ENCODE measurements at places on chromosomes 6 and 20.

DNA sequence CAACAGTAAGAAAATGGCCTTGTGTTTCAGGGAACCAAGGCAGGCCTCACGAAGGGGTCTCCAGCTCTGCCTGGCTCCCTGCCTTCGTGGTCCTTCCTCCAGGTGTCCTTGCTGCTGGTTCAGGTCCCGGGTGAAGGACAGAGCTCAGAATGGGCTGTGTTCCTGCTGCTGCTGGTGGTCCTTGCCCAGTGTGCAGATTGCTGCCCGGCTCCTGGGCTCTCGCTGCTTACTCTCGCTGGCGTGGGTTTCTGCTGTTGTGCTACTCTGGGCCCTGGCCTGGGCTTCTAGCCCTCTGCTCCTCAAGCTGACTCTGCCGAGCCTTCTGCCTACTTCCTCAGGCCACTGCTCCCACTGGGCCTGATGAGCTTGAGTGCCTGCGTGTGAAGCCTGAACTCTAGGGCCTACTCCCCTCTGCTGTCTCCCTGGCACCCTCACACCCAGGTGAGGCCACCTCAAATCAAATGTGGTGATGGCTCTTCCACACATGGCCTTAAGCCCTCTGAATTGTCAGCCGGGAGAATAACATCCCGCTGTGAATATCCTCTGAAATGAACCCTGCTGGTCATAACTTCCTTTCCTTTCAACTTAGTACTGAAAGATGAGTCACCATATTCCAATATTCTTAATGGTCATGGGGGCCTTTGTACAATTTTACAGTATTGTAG, 171.6 kb downstream of the FOXC1 start:
- peak; percentile 47 for DNase-seq

DNA sequence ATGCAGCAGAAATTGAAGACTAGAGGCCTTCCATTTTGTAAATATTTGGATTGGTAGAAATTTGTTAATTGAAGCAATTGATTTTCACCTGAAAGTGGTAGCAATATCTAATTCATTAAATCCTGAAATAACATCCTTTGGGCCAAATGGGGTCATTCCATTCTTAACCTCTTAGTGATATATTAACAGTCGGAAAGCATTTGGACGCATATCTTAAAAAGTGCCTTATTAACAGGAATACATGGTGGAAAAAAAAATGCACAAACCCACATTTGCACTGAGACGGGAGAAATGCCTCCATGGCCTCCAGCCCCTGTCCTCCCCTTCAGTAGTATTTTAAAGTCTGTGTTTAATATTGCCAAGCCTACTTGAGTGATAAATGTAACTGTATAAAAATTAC, 205.5 kb downstream of the TFAP2B start:
- DNase-seq: no peak

- DNase-seq: no peak
Observed at GRCh38 chr6:166485651-166486535, 100.6 kb downstream of the RAMACL start.

DNA sequence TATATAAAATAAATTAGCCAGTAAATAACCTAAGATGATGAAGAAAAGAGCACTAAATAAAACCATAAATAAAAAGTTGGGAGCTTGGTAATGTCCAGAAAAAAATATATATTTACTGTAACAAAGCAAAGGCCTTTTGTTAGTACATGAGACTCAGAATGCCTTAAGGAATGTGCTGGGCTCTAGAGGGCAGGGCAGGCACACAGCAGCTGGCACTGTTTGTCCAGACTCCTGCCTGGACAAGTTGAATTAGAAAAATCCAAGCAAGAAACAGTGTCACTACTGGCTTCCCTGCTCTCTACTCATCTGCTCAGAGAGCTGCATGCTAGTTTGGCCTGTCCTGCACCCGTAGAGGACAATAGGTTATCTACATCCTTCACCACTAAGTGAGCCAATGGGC, 8.8 kb downstream of the DEFB129 start:
- peak; percentile 4 for DNase-seq

DNA sequence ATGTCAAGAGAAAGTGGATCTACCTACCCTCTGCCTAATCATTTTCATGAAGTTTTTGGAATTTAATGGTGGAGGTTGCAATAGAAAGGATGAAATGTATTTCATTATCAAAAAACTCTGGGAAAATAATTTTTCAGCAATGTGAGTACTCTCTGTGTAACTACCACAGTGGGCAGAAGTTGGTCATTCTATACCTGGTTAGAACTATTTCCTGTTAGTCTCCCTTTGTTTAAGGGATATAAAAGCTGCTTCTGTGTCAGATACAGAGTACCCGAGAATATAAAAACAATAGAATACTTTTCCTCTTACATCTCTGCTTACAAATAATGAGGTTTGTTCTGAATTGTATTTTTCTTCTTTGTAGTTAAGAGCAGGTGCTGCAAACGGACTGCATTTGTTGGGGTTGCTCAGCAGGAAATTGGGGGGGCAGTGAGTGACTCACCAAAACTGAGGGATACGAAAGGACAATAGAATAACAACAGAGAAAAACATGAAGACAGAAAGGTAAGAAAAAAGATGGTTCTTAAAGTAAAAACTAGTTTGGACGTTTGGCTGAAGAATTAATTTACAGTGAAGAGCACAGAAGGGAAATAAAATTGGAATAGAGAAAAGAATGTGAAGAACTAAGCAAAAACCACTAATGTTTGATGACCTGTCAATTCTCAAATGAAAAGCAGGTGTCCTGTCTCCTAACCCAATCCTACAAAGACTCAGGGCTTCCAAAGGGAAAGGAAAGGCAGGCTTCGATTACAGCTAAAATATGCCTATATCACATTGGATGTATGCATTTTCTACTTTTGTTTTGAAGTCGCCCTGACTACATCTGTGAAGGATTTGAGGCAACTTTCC, 703.1 kb downstream of the RFPL4B start:
- peak; percentile 76 for DNase-seq

DNA sequence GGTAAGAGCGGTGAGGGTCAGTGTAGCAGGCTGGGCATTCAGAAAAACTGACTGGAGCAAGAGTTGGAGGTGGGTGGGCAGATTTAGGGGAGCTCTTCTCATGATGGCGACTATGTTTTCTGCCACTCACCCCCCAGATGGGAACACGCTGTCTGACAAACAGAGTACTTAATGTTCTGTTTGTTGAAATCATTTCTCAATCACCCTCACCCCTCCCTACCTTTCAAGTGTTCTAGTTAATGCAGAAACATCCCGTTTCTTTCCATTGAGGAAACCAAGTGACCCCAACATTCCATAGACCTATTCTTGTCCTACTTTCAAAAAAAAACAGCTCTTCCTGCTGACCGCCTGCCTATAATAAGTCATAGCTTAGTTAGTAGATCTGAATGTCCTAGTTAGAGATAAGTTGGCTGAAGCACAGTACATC, 132.5 kb upstream of the NEDD9 start:
- DNase-seq: no peak

GRCh38 chr20:57187068-57187634, 79.3 kb downstream of the BMP7 start:
- no peak for DNase-seq

GRCh38 chr6:37954791-37955190, 135.3 kb downstream of the ZFAND3 start:
- no peak for DNase-seq

DNA sequence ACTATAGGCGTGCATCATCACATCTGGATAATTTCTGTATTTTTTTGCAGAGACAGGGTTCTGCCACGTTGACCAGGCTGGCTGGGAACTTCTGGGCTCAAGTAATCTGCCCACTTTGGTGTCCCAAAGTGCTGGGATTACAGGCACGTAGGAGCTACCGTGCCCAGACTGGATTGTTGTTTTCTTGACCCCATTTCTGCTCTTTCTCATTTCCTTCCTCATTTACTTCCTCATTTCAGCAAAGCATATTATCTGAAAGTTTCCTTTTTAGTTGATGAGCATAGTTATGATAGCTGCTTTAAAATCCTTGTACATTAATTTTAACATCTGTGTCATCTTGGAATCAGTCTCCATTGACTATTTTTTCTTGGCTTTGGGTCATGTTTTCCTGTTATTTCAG, 301.0 kb upstream of the RUNX2 start:
- no peak for DNase-seq

- no peak for DNase-seq
Observed at GRCh38 chr6:215335-216034, 76.8 kb upstream of the DUSP22 start.

DNA sequence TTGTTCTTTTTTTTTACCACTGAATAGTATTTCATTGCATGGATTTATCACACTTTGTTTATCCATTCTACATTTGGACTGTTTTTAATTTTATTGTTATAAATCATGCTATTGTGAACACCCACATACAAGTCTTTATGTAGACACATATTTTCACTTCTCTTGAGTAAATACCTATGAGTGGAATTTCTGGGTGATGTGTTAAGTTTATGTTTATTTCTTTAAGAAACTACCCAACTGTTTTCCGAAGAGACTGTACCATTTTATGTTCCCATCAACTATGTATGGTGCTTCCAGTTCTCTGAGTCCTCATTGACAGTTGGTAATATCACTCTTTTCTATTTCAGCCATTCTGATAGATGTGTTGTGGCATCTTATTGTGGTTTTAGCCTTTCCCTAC, 54.0 kb downstream of the RIN2 start:
- peak; percentile 23 for DNase-seq

DNA sequence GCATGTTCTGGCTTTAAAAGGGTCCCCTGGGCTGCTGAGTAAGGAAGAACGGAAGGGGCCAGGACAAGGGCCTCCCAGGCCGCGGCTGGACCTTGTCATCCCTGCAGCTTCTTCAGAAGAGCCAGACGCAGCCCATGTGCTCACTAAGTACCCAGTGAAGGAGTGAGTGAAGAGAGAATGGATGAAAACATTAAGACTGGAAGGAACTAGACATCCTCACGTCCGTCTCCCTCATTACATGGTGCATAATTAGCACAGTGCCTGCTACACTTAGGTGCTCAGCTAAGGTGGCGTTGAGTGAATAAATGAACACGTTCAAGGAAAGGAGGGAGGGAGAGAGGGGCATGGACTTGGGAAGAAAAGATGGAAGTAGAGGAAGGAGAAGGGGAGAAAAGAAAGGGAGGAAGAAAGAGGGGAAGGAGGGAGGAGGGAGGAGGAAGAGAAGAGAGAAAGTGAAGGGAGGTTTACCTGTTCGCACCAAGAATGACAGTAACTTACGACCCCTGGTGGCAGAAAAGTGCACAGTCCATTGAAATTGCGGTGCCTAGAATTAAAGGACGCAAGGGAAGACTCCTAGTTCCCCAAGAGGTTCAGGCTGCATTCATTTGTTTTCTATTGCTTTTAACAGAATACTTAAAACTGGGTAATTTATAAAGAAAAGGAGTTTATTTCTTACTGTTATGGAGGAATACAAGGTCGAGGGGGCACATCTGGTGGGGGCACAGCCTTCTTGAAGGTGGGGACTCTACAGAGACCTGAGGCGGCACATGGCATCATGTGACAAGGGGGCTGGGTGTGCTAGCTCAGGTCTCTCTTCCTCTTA, 8.0 kb downstream of the TP53RK start:
- DNase-seq: peak; percentile 41

GRCh38 chr6:20474874-20475542, 59.2 kb upstream of the CDKAL1 start:
- DNase-seq: no peak

- no peak for DNase-seq
Observed at GRCh38 chr20:16692442-16692841, 37.4 kb upstream of the SNRPB2 start.

DNA sequence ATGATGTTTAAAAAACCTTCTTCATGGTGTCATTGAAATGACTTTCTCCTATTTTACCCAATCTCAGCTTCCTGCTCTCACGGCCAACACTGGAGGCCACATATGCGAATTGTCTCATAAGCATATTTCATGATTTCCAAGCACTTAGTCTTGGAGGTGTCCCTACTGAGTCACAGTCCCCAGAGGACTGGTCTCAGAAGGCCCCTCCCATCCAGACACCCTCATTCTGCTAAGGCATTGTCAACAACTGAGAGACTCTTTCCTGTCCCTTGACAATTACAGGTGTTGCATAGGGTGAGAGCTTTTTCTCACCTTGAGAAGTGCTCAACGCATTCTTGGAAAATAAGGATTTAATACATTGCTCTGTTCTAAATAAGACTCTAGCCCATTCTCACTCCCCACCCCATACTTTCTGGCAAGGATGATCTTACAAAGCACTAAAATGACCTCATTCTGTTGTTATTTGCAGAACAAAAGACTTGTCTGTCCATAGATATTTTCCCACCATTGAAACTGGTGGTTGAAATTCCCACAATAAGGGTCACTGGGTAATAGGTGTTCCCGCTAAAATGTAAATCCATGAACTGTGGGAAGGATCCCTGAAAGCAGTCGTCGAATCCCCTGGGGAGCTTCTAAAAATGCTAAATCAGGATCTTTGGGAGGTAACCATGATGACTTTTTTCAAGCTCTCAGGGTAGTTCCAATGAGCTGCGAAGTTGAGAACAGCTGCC, 32.3 kb upstream of the SLC22A23 start:
- peak; percentile 91 for DNase-seq

GRCh38 chr20:43717616-43717995, 9.2 kb downstream of the GTSF1L start:
- DNase-seq: no peak

- DNase-seq: no peak
Observed at GRCh38 chr6:118444796-118445195, 103.3 kb upstream of the PLN start.

- DNase-seq: peak; percentile 76
Observed at GRCh38 chr20:34083137-34083536, 28.9 kb downstream of the EIF2S2 start.

- DNase-seq: no peak
Observed at GRCh38 chr20:64160118-64160517, 4.1 kb upstream of the MYT1 start.

- DNase-seq: no peak
Observed at GRCh38 chr6:31573239-31574105, 1.4 kb downstream of the LTA start.

DNA sequence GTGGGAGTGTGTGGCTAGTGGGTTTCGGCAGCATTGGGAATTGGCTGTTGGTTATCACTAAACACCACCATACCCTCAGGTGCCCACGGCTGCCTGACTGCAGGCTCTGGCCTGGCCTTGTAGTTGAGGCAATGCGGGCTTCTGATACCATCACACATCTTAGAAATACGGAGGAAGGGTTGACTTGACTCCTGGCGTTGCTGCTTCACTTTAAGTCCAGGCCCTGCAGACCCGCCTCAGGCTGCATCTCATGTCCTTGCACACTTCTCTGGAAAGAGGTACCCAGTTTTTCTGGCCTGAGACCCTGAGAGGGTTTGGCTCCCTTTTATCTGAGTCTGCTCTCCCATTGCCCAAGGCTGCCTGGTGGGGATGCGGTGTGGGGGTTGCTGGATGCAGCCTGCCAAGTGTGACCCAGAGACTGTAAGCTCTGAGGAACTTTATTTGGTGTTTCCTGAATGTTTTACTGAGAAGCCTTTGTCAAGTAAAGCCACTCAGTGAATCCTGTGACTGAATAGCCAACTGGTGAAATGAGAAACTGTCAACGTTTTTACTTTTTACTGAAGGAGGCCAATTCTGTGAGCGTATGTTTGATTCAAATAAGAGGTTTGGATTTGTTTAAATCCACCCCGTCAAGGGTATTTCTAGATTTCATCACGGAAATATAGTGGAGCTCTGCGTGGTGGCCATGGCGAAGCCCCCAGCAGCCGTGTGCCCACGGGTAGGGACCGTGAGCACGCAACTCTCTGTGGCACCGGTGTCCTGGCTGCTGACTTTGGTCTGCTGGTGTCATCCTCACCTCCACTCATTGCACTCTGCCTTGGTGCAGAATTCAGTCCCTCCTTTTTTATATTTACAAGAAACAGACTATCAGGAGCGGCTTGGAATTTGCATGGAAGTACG, 160.1 kb downstream of the DTNBP1 start:
- DNase-seq: no peak

- DNase-seq: no peak
Observed at GRCh38 chr20:23059846-23060245, 10.4 kb upstream of the THBD start.

All from fibroblast of skin of scalp (primary cell).